Bronchial smooth muscle cell (primary cell): ENCODE measurements at places on chromosomes 3 and 15. TPM values are rescaled to one million over a fixed set of nuclear protein-coding genes. Genes with fewer than 3 reads are reported as not detected.

The SCAMP5 gene
- total RNA-seq = 0.52 and 0.79 TPM in 2 replicates

The LRRN1 gene
- total RNA-seq = 0.16 TPM in 1 of 2 replicates, not detected in the other

The CFAP100 gene
- not detected in 2 replicates for total RNA-seq

The SLC12A1 gene
- total RNA-seq = under 0.01 TPM in 1 of 2 replicates, not detected in the other

The BCHE gene
- 0.77 and 10.4 TPM in 2 replicates for total RNA-seq

The C3orf22 gene
- total RNA-seq = not detected in 2 replicates

The MINAR1 gene
- 0.43 and 0.63 TPM in 2 replicates for total RNA-seq

The KIF7 gene
- 13.4 and 15.1 TPM in 2 replicates for total RNA-seq

The IL20RB gene
- 0.47 and 2.3 TPM in 2 replicates for total RNA-seq

The ARHGEF26 gene
- total RNA-seq = 0.09 and 0.95 TPM in 2 replicates

The PSMD6 gene
- total RNA-seq = 84.3 and 97.0 TPM in 2 replicates

The MRPS11 gene
- 38.1 and 40.1 TPM in 2 replicates for total RNA-seq

The ST8SIA2 gene
- total RNA-seq = not detected in 2 replicates

The UROC1 gene
- not detected in 2 replicates for total RNA-seq

The CPNE9 gene
- under 0.01 TPM in 1 of 2 replicates, not detected in the other for total RNA-seq

The SLMAP gene
- 30.2 and 35.9 TPM in 2 replicates for total RNA-seq

The KIF15 gene
- 1.3 and 2.7 TPM in 2 replicates for total RNA-seq

The CHRFAM7A gene
- 0.32 and 0.69 TPM in 2 replicates for total RNA-seq

The NMB gene
- 1.3 and 2.4 TPM in 2 replicates for total RNA-seq

The IL16 gene
- 2.4 and 3.2 TPM in 2 replicates for total RNA-seq

The PML gene
- 15.8 and 16.4 TPM in 2 replicates for total RNA-seq

The PPP2R3A gene
- 7.8 and 9.6 TPM in 2 replicates for total RNA-seq

The SLC25A36 gene
- 47.6 and 59.3 TPM in 2 replicates for total RNA-seq

The TGM4 gene
- total RNA-seq = under 0.01 TPM in 1 of 2 replicates, not detected in the other
